ENCODE measurements at places on chromosomes 1 and 21.

- no peak for DNase-seq
Observed at GRCh38 chr1:47683401-47683800, 245.6 kb downstream of the FOXD2 start.

DNA sequence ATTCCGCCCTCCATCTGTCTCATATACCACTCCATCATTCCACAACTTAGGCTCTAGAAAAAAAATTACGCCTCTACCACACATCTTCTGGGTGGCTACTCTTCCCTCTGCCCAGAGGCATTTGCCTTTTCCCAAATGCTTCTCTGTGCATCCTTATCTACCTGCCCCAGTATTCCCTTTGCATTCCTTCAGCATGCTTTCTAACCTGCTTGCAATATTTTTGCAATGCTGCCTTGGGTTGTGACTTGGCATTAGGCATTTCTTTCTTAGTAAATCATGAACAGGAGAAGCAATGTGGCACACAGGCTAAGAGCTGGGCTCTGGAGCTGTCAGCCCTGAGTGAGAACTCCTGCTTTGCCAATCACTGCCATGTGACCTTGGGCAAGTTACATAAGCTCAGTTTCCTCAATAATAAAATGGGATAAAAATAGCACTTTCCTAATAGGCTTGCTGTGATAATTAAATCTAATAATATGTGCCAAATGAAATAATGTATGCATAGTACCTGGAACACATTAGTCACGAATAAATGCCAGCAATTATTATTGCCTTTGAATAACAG is 276.0 kb downstream of the ASTN1 start:
- no peak for DNase-seq

- DNase-seq, result no peak
Observed at GRCh38 chr21:29496337-29496736, 197.6 kb downstream of the BACH1 start.

DNA sequence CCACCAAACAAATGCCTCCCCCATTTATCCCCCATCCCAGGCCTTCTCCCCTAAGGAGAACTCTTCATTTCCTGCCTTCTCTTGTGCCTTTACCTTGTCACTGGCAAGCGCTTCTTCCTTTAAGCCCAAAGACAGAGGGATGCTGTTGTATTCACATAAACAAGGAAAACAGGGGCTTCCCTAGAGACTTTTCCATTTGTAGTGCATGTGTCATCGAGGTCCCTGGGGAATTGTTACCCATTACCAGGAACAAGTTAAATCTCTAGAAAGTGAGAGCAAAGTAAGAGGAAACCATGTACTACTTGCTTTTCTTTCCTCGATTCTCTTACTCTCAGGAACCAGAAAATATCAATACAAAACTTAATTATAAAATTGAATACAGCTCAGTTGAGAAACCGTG is 114.4 kb upstream of the DPT start:
- no peak for DNase-seq

GRCh38 chr1:205979301-205979700 is 23.9 kb downstream of the RAB7B start:
- no peak for DNase-seq

- no peak for DNase-seq
Observed at GRCh38 chr1:237471956-237472355, 418.8 kb downstream of the ZP4 start.

GRCh38 chr1:235735621-235736020 is 86.0 kb upstream of the GNG4 start:
- DNase-seq, result no peak

- no peak for DNase-seq
Observed at GRCh38 chr1:156886583-156887281, 6.8 kb upstream of the PEAR1 start.

DNA sequence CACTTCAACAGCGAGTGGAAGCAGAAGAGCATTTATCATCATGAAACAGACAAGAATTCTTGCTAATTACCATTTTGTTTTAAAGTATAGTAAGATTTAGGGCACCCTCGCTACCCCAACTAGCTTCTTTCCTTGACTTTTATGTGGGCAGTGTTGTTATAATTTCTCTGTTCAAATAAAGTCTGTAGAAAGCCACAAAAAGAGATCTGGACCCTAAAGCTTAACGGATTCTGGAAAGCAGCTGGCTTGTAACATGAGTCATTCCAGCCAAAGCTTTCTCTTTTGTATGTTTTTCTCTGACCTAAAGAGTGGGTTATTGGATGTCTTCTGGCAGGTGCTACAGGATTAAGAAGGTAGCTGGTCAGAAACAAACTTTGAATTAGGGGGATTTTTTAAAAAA is 37.4 kb downstream of the RUNX1 start:
- DNase-seq, result no peak

GRCh38 chr1:59183749-59184317 is 113.1 kb upstream of the FGGY start:
- no peak for DNase-seq

GRCh38 chr21:26130249-26130881 is 40.2 kb downstream of the APP start:
- DNase-seq, result no peak

DNA sequence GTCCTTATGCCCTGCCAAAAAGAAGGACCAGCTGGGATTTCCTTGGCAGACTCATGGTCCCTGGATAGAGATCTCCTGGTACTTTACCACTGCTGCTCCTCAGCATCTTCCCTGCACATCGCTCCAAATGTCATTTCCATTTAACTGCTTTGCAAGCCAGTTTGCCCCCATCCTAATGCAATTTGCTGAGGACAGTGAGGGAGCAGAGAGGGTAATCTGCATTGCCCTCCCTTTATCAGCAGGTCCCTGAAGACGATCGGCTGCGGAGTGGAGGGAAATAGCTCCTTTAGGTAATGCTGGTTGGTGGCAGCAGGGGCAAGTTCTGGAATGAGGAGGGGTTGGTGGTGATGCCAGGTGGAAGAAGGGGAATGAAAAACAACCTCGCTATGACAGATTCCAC is 2.7 kb downstream of the PLXNA2 start:
- no peak for DNase-seq

DNA sequence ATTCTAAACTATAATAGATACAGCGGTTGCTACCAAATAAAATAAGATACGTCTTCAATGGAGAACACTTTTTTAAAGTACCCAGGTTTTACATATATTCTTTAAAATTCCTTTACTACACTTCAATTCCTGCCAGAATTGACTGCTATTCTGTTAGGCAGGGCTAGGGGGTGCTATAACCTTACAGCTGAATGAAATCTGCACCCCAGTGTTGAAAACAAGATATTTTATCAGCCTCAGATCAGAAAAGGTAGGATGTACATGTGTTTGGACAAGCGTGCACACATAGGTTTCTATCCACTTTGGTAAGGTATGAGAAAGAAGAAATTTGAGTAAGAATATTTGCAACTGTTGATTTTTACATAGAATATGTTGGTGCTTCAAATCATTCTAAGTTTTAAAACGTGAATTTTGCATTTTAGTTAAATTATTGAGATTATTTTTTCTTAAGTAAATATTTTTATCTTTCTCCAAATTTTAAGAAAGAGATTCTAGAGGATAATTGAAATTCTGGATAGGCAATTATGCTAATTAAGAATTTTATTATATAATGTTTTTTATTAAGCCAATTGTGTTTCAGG is 490.8 kb upstream of the ADGRL4 start:
- DNase-seq, result no peak

- DNase-seq, result no peak
Observed at GRCh38 chr1:226666164-226666506, 72.9 kb downstream of the ITPKB start.

DNA sequence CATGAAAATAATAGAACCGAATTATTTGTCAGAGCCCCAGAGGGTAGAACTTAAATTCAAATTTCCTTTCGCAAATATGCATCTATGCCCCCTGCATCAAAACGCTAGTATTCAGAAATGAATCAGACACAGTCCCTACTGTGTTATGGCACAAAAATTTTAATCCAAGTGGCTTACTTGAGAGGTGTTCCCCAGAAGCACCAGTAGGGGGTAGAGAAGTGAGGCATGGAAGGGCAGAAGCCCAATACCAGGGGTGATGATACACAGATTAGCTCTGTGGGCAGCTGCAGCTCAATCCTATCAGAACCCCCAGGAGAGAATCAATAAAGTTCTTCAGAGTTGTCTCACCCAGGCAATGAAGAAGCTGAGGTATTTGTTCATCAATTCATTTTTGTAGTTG is 342.2 kb downstream of the OMA1 start:
- no peak for DNase-seq

DNA sequence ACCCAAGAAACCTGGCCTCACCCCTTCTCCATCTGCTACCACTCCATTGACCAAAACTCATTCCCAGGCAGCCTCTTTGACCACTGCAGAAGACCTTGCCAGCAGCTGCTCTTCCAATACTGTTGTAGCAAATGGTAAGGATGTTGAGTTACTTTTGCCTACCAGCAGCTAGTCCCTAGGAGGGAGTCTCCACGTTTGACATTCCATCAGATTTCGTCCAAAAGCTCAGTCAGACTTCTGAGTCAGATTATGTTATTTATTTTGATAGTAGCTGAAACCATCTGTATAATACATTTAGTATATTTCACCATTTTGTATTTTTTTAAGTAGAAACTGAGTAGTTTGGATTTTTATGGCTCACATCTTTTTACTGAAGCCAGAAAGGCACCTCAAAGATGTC is 51.5 kb upstream of the WNT2B start:
- no peak for DNase-seq

- DNase-seq, result peak; percentile 34
Observed at GRCh38 chr1:67149179-67149770, 14.5 kb upstream of the C1orf141 start.

DNA sequence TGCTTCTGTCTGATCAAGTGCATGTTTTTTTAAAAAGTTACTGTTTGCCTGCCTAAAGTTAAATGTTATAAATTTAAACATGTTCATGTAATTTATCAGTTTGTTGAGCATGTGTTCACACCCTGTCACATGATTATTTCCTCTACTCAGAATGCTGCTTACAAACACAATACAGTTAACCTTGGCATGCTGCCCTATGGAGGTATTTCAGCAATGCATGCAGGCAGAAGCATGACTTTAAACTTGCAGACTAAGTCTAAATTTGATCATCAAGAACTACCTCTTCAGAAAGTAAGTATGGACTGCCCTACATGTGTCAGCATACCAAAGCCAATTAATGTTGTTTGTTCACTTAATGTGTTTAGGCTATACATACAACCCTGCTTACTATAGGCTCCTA is 161.6 kb downstream of the LRRC40 start:
- no peak for DNase-seq

DNA sequence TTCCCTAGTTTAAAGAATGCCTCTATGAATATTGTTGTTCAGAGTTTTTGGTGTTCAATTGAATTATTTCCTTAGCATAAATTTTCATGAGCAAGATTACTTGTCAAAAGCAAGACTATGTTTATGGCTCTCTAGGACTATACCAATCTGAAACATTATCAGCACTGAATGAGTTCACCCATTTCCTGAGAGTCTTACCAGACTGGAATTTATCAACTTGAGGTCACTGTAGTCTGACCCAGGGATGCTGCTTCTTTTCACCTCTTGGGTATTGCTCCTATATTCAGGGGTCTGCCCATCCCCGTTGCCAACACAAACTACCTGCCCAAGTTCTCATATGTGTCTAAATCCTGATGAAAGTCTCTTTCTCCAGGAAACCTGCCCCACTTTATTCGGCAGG is 42.6 kb downstream of the OPTC start:
- no peak for DNase-seq

- no peak for DNase-seq
Observed at GRCh38 chr1:32743380-32744070, 41.0 kb upstream of the SYNC start.

- DNase-seq, result no peak
Observed at GRCh38 chr1:1620433-1621139, 5.3 kb downstream of the MIB2 start.

DNA sequence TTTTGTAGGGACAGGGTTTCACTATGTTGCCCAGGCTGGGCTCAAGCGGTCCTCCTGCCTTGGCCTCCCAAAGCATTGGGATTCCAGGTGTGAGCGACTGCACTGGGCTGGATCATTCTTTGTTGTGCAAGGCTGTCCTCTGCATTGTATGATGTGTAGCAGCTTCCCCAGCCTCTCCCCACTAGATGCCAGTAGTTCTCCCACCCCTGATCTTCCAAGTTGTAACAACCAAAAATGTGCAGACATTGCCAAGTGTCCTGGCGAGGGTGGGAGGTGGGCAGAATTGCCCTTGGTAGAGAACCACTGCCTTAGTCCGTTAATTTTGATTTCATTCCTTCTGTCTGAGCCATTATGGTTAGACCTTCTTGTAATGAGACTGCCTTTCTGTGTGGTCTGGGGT is 7.2 kb downstream of the GALNT2 start:
- no peak for DNase-seq

DNA sequence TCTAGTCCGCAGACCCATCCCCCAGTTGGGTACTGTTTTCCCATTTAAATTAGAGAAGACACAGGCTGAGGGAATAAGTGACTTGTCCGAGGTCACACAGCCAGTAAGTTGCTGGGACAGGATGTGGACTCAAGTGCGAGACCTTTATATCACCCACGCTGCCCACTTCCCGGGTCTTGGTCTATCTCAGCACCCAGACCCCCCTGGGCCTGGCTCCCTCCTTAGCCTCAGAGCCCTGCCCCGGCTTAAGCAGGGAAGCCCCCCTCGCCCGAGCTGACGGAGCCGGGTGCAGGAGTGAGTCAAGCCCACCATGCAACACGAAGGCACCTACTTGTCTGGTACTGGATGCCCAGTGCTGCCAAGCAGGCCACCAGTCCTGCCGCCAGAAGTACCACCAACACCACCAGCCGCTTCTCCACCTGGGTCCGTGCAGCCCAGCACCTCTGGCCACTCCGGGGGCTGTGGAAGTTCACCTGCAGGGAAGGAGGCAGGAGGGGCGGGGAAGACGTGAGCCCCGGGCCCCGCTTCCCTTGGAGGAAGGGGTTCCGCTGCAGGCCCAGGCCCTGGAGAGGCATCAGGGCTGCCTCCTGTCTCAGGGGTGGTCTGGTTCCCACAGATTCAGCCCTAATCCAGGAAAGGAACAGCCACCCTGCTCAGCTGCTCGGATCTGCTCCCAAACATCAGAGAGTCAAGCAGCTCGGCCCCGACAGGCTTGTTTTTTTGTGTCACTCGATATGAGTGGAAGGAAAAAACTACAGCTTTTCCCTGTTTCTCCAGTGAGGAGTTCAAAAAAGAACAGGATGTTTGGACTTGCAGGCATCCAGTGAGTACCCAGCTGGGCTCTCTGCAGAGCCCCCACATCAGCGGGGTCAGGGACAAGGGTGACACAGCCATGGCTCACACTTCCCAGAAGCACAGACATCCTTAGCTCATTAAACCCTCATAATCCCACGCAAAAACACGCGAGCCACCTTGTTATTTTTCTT is 11.1 kb downstream of the ECE1 start:
- no peak for DNase-seq

DNA sequence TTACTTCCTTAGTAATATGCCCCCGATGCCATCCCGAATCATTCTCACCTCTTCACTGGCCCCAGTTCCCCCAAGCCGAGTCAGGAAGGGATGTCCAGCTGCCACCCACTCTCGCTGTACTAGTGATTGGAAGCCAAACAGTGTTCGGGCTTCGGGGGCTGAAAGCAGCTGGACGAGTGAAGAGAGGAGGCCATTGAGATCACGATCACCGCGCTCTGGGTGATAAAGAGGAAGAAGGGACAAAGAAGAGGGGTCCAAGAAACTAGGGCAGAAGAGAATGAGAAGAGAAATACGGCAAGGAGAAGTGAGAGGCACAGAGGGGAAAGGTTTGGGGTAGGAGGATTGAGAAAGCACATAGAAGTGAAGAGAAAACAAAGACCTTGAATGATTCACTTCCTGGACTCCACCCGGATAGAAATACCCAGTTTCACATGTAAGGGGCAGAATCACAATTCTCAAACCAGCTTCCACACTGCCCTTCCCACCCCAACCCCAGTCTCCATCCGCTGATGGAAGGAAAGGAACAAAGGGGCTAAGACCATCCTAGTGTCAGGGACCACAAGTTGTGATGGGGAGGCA is 3.7 kb upstream of the SF3B4 start:
- no peak for DNase-seq

GRCh38 chr1:55127827-55128343 is 87.3 kb downstream of the USP24 start:
- DNase-seq, result no peak
